ENCODE measurements at places on chromosomes 2 and 18. TPM values are rescaled to one million over a fixed set of nuclear protein-coding genes. Genes with fewer than 3 reads are reported as not detected.

WDR54 gene
- polyA plus RNA-seq, result 62.5 TPM

REG3G gene
- not detected for polyA plus RNA-seq

EPAS1 gene
- 111 TPM for polyA plus RNA-seq

DNA sequence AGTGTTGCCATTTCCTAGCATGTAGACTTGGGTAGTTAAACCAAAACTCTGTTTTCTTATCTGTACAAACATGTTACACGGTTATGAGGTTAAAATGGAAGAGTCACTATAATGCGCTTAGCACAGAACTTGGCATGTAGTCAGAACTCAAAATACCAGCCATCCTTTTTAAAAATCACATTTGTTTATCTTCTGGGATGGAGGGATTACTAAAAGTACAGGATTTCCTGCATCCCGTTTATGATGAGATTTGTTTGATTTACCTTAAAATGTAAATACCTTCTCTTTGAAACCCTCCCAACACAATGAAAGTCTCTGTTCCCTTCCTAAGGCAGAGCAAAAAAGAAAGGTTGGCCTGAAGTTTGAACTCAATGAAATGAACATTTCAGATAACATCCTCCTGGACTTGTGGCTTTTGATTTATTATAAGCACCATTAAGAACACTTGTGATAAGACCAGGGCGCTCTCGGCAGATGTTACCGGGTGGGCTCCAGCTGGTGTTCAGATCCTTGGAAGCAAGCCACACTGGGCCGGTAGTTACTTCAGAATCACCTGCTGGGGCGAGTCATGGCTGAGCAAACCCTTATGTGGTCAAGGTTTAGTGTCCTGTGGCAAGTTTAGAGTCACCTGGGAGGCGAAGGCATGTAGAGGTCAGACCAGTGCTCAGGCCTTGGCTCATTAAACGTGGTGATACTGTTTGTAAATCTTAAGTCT lies 105.7 kb downstream of the MGAT5 start:
- DNase-seq, result no peak

DNA sequence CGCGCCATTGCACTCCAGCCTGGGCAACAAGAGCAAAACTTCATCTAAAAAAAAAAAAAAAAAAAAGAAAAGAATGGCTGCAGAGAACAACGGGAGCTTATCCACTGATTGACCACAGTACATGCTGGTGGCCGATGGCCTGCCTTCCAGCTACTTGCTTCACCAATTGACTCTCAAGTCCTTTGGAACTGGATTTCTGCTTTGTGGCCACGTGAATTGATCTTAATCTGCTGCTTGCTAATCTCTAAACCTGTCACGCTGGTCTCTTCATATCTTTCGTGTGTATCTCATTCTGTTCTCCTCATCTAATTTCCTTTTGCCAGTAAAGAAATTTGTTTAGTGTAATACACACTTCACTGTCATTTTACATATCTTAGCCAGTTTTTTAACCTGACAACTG lies 512.5 kb upstream of the CNTNAP5 start:
- DNase-seq, result no peak

DNA sequence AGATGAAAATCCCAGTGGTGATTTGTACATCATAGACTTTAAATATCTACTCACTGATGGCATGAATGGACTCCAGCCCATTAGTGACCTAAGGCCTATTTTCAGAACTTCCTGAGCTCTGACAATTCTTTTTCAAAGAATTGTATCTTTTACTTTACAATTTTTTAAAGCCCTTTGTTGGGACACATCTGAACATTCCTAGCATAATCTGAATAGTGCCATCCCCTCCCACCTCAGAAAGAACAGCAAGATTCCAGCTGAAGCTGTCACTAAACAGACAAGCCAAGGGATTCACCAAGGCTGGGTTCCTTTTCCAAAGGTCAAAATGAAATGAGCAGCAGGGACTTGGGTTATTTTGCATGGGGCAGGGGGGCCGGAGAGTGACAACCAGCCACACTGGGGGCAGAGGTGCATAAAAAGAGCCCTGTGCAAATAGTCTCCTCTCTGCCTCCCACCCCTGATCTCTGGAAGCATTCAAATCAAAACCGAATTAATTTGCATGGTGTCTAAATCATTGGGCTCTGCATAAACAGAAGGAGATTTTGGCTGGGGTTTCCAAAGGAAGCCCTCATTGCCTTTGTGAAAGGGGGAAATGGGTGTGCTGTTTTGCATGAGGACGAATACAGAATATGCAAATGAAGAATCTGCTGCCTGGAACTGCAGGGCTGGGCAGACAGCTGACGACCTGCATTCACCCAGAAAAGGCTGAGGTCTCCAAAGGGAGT lies 17.2 kb downstream of the EPHA4 start:
- DNase-seq, result no peak

DNA sequence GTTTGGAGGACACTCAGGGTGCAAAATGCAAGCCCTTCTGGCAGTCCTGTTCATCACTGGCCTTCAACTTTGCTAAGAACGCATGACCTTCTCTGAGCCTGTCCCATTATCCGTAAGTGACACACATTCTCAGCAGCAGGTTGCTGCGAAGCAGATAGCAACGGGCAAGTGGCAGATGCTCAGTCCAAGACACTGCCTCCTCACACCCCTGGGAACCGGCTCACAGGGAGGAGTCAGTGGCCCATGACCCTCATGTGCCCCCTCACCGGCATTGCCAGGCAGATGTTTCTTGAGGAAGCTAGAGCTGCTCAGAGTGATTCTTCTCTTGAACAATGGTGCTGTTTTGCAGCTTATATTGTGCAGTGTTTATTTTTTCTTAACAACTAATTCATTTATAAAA lies 737.2 kb upstream of the HS6ST1 start:
- no peak for DNase-seq

GRCh38 chr18:80115035-80115434 lies 6.0 kb downstream of the ADNP2 start:
- DNase-seq, result no peak
